ENCODE measurements at places on chromosomes 5 and 9.
A peak's percentile ranks its signal among the peaks of the same experiment; 100 is the strongest.

GRCh38 chr5:27392716-27393115, 354.3 kb upstream of the CDH9 start:
- no peak for DNase-seq

- DNase-seq, result no peak
These were observed 49.8 kb downstream of the PIK3R1 start for GRCh38 chr5:68265347-68265746.

DNA sequence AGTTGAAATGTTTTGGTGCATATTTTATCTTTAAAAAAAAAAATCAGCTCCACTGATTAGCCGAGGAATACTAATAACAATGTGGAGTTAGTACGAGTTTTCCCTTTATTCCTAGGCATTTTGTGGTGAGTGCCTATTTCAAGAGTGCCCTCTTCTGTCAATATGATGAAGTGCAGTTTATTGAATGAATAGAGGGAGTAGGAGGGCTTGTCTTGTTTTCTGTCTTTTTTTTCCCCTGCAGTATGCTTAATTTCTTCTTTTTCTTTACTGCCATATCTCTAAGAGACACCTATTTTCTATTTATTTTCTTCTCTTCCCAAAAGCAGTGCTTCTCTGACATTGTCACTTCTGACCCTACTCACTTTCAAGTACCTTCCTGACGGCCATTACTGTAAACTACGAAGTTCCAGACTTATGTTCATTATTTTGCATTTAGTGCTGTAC, 169.6 kb upstream of the PITX1 start:
- no peak for DNase-seq

- DNase-seq, result no peak
These were observed 61.7 kb downstream of the MRPL36 start for GRCh38 chr5:1737790-1738405.

- DNase-seq, result peak; percentile 53
These were observed 2.2 kb upstream of the CCDC125 start for GRCh38 chr5:69334793-69335268.

- DNase-seq, result no peak
These were observed 5.4 kb upstream of the MOCS2 start for GRCh38 chr5:53114988-53115387.

DNA sequence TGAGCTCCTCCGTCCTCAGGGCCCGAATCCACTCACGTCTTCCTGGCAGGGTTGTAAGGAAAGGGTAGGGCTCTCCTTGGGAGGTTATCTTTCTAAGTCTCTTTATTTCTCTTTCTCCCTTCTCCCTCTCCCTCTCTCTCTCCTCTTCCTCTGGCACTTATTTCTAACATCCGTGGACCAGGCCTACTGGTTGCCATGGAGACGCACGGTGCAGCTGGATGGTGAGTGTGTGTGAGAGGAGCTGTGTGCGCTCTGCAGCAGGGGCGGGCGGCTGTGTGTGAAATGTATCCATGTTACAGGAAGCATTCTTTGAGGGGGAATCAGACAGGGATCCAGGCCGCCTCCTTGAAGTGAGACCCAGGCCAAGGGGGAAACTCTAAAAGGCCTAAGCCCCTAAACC, 32.2 kb downstream of the PCDH1 start:
- peak; percentile 56 for DNase-seq

DNA sequence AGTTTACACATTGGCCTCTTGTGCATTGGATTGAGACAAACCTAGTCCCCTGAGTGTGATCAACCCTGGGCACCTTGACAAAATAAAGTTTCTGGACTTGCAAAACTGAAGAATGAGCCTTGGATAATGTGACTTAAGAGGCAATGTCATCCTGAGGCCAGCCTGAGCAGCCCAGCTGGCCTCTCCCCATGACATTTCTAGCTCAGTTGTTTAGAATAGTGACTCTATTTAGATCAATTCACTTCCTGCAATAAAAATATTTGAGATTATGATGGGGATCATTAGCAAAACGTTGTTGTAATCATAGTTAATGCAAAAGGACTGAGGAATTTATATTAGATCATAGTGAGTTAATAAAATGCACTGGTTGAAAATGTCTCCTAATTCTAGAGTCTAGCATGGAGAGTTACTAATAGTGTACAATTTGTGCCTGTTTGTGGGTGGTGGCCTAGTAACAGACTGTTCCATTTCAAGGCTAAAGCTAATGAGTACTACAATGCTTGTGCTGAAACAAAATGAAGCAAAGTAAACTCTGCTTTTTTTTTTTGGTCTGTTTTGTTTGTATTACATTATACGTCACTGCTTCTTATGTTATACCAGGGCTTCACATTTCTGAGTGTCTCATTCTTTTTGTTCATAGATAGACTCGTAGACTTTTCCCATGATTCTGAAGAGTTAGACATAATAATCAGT, 10.9 kb upstream of the RHOBTB3 start:
- no peak for DNase-seq

- DNase-seq, result no peak
These were observed 80.5 kb downstream of the STK10 start for GRCh38 chr5:172107571-172107970.

- DNase-seq, result no peak
These were observed 3.6 kb upstream of the SARDH start for GRCh38 chr9:133741716-133742115.

GRCh38 chr9:90546200-90546599, 96.4 kb downstream of the DIRAS2 start:
- DNase-seq, result no peak

DNA sequence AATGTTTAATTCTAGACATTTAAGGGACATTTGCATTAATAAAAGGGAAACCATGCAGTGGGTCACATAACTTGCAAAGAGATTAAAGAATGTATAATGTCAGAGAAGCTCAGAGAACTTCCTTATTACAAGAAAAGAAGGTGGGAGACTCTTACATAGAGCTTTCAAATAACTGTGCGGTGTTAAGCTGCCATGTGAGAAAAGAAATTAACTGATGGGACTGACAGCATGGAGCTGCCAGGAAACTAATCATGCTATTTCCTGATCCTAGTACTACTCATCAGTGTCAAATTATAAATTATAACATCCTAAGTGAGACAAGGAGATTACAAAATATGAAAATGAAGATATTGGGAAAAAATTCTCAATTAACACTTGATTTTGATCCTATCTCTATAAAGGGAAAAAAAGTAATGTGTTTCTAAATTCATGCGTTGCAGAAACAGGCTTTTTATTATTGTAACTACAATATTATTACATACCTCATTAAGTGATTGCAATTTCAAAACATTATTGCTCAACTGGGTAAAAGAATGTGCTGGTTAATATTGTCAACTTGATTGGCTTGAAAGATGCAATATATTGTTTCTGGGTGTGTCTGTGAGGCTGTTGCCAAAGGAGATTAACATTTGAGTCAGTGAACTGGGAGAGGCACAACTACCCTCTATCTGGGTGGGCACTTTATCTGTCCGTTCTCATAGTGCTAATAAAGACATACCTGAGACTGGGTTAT, 609.5 kb upstream of the NUDT12 start:
- DNase-seq, result no peak

GRCh38 chr9:109011231-109011671, 2.0 kb downstream of the CTNNAL1 start:
- no peak for DNase-seq

GRCh38 chr5:150500905-150501304, 7.0 kb upstream of the NDST1 start:
- DNase-seq, result no peak

DNA sequence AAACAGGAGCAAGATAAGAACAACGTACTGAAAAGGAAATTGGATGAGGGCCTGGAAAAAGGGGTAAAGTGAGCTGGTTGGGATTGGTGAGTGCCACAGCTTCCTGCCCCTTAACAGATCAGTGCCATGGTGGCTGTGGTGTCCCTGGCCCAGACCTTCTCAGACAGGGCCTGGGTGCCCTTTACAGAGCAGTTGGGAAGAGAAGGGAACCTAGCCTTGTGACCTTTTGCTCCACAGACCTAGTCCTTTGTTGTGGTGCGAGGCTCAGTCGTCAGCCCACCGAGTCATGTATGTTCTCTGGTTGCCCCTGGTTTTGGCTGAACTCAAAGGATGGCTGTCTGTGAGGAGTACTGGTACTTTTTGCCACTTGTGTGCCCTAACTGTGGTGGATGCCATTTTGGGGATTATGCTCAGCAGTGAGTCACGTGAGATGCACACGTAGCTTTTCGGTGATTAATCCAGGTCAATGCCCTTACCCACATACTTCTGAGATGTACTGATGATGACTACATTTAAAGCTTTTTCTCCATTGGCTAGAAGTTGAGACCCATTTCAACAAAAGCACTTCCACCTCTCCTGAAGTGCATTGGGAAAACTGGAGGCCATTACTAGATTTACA, 48.4 kb downstream of the EXOSC2 start:
- no peak for DNase-seq

DNA sequence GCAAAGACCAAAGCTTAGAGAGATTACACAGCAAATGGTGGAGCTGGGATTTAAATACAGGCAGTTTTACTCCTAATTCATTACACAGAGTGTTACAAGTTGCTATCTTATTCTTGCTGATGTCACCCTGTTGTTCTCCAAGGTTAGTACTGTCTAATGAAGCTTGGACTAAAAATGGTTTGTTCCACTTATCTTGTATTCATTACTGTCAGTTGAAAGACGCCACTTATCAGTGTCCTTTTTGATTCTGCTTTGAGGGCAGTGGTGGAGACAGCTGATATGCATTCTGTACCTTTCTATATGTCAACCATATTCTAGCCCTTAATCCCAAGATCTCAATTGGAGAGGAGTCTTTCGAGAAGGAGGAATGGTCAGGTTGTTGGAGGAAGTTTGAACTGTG, 14.0 kb upstream of the DENND4C start:
- DNase-seq, result no peak

Measured in frontal cortex (tissue), 4 donors.